ENCODE measurements at places on chromosomes 11 and 22.

DNA sequence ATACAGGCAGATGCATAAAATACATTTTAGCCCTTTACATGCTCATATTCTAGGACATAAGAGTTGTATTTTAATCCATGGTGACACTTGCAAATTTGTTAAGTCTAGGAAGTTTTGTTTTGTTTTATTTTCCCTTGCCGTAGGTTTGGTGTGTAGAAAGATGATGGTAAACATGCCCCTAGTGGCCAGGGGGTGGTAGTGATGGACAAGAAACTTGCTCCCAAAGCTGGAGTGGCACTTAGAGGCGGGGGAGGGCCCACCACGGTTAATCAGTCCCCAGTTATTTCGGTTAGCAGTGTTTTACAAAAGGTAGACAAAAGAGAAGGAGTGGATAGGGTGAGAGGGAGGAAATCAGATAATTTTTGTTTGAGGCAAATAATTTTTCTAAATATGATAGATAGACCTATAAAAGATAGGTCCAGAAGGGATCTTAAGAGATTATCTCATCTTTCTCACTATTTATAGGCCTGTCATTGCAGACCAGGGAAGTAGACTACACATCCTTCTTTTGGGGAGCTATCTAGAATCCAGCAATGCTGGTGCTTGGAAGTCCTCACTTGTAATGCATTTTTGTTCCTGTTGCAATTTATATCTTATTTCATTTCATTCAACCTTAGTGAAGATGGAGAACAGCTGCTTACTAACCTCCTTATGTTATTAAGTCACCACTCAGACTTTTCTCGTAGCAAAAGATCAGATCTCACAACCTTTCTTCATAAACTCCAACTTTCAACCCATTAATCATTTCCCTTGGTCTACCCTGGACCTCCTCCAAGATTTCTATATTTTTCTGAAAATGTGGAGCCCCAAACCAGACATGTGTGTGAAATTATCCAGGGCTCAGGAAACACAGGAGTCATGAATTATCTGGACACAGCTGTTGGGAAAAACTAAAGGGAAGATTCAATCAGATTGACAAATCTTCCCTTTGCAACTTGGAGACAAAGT is 5.9 kb upstream of the BDNF start:
- no peak for DNase-seq

GRCh38 chr11:17551347-17552040 is 4.4 kb downstream of the OTOG start:
- peak; percentile 22 for DNase-seq

- DNase-seq: no peak
Observed at GRCh38 chr11:85316967-85317366, 310.2 kb downstream of the DLG2 start.

GRCh38 chr22:19889951-19890350 is 35.3 kb upstream of the GNB1L start:
- no peak for DNase-seq

DNA sequence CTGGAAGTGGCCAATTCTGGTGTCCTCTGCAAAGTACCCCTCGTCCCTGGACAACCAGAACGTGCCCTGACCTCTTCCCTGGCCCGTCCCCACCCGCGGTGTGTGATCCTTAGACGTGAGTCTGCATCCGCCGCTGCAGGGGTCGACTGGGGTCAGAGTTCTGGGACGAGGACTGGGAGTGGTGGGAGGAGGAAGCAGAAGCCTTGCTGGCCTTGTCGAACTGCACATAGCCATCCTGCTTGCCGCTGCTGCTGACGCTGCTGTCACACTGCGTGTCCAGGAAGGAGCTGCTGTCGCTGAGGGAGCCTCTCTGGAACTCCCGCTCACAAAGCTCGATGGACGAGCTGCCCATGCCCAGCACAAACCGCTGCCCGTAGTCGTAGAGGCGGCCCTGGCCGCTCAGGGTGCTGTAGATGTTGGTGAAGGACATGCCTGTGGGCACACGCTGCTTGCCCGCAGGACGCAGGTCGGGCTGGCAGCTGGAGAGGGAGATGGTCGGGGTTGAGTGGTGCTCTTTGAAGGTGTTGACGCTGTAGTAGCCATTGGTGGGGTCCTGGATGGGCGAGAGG is 69.1 kb downstream of the ST3GAL4 start:
- no peak for DNase-seq

DNA sequence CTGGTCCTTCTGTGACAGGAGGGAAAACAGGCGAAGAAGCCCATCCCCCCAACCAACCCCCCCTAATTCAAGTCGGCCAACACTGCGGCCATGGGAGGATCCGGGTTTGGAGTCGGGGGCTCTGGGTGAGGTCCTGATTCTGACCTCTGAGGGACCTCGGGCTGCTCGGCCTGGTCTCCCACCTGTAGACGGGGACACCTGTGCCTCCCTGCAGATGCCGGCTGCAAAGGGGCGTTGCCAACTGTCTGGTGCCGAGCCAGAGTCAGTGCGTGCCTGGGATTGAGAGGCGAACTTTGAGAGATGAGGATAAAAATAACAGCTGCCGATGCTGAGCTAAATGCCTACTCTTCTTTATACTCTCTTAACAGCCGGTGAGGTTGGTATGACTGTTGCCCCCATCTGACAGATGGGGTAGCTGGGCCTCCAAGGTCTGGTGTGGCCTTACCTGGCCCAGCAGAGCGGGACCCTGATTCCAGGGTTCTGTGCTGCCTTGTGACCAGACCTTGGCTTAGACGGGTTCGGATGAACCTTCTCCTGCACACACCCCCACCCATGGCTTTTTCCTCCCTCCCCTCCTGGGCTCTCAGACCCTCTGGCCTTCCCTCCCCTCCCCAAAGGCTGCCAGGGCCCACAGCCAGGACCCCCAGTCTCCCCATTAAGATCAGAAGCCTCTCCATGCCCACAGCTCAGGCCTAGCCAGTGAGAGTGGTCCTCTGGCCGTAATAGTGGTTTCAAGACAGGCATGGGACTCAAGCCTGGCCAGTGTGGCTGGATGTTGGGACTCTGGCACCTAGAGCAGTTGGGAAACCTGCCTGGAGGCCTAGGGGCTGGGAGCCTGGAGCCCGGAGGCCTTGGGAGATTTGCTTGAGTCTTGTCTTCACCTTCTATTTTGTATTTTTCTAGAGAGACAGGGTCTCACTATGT is 41.7 kb downstream of the KCNJ4 start:
- no peak for DNase-seq

GRCh38 chr11:114571712-114572111 is 12.0 kb upstream of the NXPE1 start:
- DNase-seq: no peak

DNA sequence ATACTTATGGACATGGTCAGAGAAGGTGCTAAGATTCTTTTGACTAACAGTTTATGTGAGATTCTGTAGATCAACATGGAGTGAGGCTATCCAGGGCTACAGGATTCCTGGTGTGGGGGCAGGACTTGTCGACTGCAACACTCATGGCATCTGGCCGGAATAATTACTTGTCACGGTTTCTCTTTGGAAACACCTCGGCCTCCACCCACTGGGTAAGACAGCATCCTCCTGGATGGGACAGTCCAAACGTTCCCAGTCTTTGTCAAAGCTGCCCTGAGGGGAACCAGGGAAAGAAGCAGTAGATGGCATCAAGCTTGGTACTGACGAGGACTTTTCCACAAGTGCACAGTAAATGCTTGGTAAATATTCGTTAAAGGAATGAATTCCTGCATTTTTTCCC is 762.8 kb downstream of the BRD1 start:
- no peak for DNase-seq

DNA sequence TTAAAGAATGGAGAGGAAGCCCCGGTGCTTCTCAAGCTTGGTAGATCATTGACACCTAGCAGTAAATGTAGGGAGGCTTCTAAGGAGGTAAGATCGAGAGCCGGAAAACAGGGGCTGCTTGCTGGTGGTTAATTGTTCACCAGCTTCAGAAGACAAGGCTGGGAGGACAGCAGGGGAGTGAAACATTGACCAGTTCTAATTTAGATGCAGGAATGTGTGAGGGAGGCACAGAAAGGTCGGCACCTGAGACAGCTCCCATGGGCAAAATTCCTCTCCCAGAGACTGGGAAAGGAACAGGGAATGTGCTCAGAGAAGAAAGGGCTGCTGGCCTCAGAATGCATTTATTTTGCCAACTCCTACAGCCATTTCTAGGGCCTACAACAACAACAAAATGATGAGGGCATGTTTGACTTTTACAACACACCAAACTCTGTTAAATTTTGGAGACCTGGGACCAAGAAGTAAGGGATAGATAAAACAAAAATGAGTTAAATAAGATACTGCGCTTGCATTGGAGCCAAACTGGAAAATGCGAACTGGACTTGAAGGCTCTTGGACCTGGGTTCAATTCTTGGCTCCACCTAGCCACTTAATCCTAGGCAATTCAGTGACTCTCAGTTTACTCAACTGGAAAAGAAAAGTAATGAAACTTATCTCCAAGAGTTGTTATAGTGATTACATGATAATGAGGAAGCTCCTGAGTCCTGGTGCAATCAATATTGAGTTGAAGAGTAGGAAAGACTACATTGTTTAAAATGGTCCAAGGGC is 31.0 kb downstream of the FZD4 start:
- no peak for DNase-seq

DNA sequence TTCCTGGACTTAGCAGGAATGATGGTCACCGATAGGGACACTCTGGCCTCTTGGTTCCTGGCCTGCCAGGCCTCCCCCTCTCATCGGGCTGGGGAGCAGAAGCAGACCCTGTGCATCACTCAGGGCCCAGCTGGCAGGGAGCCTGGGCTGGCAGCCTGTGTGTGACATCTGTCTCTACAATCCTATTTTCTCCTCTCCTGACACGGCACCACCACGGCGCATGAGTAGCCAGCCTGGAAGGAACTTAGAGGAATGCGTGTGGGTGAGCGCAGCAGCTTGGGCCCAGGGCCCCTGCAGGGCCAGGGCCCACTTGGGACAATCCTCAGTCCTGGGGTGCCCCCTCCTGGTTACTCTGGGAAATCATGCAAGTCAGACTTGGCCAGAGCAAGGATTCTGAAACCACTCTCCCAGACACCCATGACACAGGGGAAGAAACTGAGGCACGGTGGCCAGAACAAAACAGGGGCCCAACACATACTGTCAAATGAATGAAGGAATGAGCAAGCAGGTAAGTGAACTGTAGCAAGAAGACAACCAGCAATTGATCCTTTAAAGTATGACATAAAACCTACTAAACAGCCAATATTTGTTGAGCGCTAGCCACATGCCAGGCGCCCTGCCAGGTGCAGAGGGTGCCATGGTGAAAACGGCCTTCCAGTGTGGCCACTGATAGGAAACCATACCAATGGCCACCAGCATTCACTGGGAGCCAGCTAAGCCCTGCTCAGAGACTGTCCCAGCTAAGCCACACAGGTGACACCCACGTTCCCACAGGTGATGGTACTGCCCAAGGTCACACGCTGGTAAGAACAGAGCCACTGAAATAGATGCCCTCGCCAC is 13.3 kb downstream of the RSPH14 start:
- no peak for DNase-seq

DNA sequence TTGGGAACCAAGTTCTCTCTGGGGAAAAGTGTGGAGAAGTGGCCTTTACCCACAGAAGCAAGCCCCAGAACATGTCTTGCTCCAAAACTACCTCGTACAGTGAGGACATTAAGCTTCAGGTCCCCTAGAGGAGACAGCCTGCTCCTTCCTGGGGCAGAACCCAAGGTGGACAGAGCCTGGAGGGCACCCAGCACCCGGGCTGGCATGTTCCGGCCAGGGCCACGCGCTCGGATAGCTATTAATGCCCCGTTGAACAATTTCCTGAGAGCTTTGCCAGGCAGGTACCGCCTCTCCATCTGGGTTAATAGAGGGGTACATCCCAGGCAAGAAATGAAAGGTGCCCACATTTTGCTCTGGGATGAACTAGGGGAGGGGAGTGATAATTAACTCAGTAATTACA is 169.0 kb upstream of the GRK3 start:
- DNase-seq: no peak

DNA sequence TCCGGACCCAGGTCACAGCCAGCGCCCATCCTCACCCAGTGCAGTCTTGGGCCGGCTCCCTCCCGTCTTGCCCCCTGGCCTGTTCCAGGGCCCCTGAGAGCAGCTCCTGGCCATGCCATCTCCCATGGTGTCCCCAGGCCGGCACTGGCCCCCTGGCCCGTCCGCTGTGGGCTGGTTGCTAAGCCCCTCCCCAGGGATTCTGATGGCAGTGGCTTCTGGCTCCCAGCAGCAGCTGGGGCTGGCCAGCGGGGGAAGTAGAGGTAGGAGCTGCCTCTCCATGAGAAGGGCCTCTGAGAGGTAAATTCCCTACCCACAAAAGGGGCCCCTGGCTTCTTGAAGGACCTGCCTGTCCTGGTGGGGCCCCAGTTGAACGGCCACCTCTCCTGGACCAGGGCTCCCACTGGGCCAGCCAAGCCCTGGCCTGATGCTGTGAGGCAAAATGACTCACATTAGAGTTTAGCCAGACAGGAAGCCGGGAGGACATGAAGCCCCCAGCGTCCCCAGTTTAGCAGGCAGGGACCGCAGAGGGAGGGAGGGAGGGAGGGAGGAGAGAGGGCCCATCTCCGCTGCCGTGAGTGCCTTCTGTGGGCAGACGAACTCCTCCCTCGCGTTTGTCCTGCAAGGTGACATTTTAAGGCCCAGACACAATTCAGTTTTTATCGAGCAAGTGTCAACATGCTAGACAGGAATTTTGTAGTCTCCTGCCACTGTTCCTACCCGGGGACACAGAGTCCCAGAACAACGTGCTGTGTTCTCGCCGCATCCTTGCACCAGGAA is 32.9 kb upstream of the GAL start:
- DNase-seq: peak; percentile 83

GRCh38 chr22:36884349-36885158 is 23.7 kb downstream of the NCF4 start:
- no peak for DNase-seq

GRCh38 chr11:34805937-34806336 is 110.2 kb downstream of the APIP start:
- DNase-seq: no peak

DNA sequence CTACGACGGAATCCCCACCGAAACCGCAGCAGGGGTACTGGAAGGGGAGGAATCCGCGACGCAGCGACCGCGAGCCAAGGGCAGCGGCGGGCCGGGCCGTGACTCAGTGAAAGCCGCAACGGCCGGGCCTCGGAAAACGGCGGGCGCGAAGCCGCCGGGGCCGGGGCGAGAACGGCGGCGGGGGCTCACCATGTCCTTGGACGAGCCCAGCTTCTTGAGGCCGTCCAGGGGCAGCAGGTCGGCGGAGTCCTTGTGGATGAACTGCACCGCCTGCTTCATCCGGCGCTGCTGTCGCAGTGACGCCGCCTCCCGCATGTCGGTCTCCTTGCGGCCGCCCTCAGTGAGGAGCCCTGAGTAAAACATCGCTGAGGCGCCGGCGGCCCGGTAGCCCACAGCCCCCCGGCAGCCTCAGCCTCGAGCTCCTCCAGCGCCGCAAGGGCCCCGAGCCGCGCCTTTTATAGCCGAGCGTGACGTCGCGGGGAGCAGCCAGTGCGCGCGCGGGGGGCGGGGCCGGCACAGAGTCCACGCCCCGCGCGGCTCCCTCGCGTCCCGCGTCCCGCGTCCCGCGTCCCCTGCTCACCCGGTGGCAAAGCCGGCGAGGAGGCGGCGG is at the start of gene NRIP3:
Gene NRIP3 (minus strand): TSS at position 429 of the 610 bp plus-strand sequence. CDS start 66 bp downstream, at position 363.
- DNase-seq: peak; percentile 55

GRCh38 chr22:50303848-50304527 is 3.5 kb downstream of the PLXNB2 start:
- no peak for DNase-seq

GRCh38 chr11:82752801-82753200 is 19.1 kb upstream of the FAM181B start:
- no peak for DNase-seq
